Activated CD4-positive, alpha-beta T cell treated with anti-CD3 and anti-CD28 coated beads, Interleukin-2, amount 50 U/mL, for 48 hours (primary cell): ENCODE measurements at places on chromosomes 1 and 21.

DNA sequence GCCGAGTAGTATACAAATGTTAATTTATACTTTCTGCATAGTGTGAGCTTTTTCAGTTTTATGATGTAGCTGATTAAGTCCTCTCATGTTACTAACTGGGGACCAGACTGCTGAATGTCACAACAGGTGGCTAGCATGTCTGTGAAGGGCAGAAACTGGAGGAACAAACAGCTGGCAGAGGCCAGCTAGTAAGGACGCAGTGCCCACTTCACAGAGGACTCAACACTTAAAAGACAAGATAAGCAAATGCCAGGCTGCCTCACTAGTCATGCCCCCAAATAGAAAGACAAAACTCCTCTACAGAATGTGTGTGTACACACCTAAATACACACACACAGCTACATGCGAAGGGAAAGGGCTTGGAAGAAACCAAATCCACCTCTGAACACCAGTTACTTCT is 73.8 kb upstream of the ZNF678 start:
- DNase-seq = no peak

DNA sequence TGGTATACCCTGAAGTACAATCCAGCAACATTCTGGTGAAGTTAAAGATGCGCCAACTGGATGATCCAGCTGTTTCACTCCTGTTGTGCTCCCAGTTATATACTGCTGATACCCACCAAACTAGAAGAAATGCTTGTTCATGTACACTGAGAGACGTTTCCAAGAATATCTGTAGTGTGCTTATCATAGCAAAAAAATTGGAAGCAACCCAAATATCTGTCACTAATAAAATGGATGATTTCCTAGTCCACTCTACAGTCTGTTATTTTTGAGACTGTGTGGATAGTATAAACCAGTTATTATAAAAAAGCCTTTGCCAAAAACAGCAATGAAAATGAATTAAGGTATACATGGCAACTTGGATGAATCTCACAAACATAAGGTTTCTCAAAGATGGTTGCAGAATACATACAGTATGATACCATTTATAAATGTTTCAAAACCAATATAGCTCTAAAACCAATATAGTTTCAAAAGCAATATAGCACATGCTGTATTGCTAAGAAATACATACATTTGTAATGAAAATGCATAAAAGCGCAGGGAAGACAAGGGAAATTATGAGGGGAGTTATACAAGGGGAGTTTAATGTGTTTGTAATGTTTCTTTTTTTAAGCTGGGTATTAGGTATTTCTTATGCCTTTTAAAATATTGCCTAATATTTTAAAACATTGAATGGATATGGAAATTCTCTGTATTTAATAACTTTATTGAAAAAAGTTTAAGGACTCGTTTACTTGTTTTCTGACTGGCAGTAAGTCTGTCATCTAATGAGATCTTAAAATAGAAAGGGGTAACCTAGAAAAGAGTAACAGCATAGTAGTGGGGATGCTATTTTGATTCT is 36.5 kb downstream of the GPSM2 start:
- no peak for DNase-seq

DNA sequence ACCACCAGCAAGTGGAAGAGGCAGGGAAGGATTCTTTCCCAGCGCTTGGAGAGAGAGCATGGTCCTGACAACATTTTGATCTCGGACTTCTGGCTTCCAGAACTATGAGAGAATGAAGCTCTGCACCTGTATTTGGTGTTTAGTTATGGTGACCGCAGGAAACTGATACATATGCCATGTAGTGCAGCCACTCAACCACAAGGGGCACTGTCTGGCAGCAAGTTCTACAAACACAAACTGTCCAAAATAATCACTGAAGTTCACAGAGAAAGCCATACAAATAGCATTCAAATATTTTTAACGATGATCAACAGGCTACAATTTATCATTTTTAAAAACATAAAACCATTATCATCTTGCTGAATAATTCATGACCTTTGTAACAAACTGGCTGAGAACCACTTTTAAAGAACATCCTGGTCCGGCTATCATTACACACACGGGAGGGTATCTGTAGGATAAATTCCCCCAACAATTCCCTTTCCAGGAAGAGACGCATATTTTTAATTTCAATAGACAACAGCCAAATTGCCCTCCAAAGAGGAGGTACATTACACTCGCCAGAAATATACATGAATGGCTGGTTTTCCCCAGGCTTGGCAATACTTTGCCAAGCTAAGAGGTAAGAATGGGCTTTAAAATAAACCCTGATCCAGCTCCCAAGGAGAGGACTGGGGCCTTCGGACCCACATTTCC is 9.2 kb upstream of the CBR3 start:
- peak; percentile 63 for DNase-seq

GRCh38 chr1:7387053-7387927 is 383.8 kb upstream of the VAMP3 start:
- no peak for DNase-seq

- DNase-seq = no peak
These were observed 264 bp downstream of the FCRL3 start for GRCh38 chr1:157700305-157700704.

DNA sequence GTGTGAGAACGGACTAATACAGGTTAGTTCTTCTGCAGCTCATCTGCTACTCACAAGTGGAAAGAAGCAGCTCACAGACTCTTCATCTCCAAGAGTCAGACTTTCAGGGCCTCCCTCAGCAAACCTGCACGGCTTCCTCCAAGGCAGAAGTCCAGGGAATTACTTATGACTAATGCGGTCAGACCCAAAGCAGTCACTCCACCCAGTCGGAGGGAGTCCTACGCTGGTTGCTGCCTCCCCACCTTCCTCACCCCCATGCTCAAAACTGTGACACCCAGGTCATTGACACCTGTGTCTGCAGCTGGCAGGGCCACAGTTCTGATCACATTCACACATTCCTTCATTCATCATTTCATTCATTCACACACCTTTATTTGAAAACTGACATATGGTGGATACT is 38.4 kb upstream of the PRDM2 start:
- no peak for DNase-seq

- no peak for DNase-seq
These were observed 31.1 kb downstream of the ALG14 start for GRCh38 chr1:95041491-95042165.

- peak; percentile 32 for DNase-seq
These were observed 12.6 kb upstream of the RCSD1 start for GRCh38 chr1:167617153-167618147.

DNA sequence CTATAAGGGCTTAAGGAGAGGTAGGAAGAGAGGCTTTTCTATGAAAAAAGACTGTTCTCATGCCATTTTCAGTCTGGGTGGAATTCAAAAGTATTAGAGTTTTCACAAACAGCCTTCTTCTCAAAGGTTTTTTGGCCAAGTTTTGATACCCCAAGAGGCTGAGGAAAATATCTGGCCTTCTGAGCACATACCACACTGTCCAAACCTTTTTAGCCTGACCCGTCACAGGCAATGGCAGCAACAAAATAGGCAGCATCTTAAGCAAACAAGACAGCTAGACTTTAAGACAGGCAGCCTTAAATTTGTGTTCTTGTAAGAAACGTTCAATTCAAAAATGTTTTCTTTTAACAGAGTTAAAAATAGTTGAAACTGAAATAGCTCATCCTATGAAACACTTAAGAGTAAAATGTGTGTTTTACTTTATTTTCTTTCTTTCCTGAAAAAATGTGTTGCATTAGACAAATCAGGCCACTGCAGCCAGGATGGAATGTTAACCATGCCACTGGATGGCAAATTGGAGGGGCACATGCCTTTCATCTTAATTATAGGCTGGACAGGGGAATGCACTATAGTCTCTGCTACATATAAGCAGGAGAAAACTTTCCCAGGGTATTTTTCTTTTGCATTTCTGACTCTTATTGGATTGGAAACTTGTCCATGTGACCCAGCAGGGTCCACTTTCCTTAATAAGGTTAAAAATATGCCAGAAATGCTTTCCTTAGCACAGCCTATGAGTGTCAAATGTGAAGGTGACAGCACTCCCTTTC is 315.0 kb downstream of the TGFB2 start:
- DNase-seq = no peak

DNA sequence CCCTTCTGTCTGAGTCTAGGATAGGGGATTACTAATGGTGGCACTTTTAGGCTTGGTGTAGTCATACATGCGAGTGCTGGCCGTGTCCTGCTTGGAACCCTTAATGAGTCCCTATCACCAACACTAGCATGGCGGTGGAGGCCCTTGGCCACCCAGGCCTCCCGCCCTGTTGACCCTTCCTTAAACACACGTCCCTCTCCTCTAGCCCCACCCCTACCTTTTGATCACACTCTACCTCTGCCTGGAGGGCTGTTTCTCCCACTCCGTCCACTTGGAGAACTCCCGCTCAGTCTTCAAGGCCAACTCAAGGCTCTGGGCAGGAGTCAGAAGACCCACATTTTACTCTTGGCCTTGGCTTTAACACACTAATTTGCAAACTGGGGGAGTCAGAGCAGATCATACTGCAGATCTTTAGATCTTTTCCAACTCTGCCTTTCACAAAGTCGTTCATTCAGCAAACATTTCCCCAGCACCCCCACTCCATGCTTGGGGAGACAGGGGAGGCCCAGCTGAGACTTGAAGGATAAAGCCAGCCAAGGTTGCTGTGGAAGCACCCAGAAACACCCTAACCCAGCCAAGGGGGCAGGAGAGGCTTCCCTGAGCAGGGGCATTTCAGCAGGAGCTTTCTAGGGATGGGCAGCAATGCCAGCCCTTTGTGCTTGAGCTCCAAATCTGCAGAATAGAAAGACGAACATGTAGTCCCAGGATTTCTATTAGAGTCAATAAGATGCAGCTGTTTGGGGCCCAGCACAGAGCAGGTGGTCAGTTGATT is 1.9 kb downstream of the PODN start:
- DNase-seq = no peak

DNA sequence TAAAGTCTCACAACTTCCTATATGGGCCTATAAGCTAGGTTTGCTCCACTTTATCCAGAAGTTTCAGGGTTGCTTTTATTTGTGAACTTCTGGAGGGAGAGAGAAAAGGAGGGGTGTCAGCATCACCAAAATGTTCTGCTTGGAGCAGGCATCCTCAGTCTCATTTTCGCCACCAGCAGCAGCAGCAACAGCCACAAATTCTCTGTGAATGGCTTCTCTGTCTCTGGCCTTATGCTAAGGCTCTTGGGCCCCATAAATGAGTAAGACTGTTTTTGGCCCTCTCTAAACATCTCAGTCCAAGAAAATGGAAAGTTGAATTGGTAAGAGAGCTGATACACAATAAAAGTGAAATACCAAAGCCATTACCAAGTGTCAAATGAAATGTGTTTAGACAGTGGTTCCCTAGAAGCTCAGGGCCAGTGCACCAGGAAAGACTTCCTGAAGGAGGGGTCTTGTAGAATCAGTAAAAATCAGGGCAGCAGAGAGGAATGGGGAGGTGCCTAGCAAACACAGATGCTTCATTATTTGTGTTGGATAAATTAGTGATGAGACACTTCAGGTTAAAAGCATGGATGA is 53.0 kb upstream of the SPATA6 start:
- DNase-seq = no peak

- DNase-seq = no peak
These were observed 32.2 kb downstream of the TFAP2E start for GRCh38 chr1:35605071-35605866.

DNA sequence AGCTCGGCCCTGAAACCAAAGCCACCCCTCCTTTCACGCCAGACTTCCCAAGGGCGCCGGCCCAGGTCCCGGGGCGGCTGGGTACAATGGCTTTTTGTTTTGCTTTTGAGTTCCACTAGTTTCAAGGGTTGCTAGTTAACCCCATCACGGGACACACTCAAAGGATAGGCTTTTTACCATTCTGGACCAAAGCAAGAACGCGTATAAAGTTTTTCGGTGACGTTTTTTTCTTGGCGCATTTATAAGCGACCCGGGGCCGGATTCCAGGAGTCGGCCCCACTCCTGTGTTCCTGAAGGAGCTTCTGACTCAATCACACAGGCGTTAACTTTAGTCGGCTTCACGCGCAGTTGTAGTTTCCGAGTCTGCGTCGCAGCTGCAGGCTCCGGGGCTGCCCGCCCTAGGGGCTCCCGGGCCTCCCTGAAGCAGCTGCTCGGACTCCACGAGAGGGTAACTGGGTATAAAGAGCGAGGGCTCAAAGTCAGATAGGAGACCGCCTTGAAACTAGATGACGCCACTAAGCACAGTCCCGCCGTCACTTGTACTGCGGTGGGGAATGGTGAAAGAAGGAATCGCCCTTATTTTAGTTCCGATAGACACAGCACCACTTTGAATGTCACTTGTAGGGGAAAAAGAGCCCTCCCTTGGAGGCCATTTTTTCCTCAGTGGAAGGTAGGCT is 707 bp upstream of the KLHL21 start:
- DNase-seq = peak; percentile 58

- no peak for DNase-seq
These were observed 39.1 kb downstream of the RIMS3 start for GRCh38 chr1:40626383-40626770.

GRCh38 chr1:244598611-244599010 is 54.3 kb upstream of the DESI2 start:
- DNase-seq = no peak

DNA sequence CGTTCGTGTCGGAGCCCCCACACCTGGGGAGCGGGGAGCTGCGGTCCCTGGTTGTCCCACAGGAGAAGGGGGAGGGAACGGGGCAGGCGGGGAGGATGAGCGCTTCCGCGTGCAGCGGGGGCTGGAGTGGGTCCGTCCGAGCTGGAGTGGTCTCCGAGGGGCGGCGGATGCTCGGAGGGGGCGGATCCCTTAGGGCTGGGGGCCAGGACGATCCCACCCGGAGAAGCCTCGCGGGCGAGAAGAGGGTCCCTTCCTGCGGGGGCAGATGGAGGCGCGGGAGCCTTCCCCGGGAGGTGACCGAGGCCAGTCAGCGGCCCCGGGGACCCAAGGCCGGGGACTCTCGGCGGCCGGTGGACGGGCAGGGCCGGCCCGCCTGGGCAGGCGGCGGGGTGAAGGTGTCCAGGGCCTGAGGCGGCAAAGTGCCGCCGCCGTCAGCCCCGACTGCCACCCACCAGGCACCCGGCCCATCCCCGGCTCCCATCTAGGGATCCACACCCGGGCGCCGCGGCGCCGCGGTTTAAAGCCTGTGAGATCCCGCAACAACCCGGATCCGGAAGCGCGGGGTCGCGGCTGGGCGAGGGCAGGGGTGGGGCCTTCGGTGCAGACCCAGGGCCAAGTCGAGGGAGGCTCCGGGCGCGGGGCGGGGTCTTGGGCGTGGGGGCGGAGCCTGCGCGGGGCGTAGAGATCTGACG is 5.3 kb upstream of the CCDC27 start:
- peak; percentile 95 for DNase-seq

DNA sequence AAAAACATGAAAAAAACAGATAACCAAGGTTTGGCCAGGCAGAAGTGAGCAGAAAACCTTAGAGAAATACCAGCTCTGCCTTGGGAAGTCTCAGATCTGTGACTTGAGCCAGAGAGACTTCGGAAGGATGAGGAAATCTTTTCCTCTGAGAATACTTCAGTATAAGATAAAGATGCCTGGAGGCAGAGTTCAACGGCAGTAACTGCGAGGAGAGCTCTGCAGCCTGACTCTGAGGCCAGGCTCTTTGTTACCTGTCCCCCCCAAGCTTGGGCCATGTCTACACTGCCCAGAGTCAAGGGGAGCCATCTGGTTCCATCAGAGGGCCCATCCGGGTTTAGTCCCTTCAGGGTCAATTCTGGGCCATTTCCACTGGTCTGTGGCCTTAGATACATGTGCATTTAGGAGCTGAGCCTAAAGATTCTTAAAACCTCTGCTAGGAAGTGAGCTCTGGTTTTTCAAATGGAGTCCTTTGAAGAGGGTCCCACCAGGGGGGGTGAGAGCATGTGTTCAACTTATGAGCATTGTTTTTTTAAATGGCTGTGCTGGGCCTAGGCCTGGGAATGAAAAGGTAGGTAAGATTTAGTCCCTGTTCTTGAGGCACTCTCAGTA is 8.7 kb downstream of the KIRREL1 start:
- no peak for DNase-seq

- DNase-seq = no peak
These were observed 77.2 kb downstream of the DDAH1 start for GRCh38 chr1:85387781-85388180.
